ENCODE measurements at places on chromosomes 5 and 9.

DNA sequence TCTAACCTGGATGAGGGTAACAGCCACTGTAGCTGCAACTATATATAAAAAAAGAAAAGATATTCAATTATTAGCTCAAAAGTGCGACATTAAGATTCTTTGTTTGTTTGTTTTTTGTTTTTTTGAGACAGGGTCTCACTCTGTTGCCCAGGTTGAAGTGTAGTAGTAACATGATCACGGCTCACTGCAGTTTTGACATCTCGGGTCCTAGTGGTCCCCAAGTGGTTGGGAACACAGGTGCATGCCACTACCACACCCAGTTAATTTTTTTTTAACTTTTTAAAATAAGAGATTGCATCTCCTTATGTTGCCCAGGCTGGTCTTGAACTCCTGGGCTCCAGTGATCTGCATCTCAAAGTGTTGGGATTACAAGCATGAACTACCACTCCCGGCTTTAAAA lies 61.8 kb downstream of the MEF2C start:
- no peak for DNase-seq

DNA sequence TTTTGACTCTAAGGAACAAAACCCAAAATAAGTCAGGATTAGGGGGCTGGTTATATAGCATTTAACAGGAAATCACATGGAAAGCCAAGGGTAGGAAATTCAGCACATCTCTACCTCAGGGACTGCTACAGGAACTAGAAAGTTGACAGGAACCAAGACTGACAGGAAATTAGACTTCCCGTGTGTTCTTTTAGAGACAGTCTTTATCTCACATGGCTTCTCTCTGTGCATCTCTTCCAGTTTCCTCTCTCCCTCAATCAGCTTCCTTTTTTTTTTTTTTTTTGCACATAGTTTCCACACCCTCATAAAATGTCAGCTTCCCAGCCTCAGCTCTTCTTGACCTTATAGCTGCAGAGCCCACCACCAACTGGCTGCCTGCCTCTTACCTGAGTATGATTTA lies 4.8 kb downstream of the RECK start:
- no peak for DNase-seq

- DNase-seq, result no peak
Measured at GRCh38 chr5:17373406-17373805, 124.6 kb upstream of the TAF11L2 start.

GRCh38 chr9:91036356-91036755 lies 234.7 kb downstream of the SYK start:
- no peak for DNase-seq

DNA sequence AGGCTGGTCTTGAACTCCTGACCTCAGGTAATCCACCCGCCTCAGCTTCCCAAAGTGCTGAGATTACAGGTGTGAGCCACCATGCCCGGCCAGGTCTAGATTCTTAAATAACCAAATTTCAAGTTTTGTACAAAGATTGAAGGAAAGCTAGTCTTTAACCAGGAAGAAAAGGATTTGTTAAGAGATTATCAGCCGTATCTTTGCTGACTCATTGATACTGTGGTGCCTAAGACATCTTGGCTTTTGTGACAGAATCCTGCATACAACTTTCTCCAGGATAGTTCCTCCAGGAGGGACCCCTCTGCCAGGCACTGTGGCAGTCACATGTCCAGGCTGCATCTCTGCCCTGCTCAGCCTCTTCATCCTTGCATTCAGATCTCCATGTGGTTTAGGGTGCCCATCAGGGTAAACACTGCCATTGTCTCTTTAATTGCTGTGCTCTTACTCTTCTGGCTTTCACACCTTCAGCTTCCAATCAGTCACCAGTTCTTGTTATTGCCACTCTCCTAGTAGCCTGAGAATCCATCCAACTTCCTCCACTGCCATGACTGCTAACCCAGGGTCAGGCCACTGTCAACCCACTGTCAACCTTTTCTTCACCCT lies 10.0 kb downstream of the MAP3K1 start:
- no peak for DNase-seq

GRCh38 chr5:151083081-151083676 lies 2.3 kb upstream of the TNIP1 start:
- DNase-seq, result peak; percentile 68

- peak; percentile 10 for DNase-seq
Measured at GRCh38 chr5:9544502-9545135, 1.3 kb downstream of the SEMA5A start.

DNA sequence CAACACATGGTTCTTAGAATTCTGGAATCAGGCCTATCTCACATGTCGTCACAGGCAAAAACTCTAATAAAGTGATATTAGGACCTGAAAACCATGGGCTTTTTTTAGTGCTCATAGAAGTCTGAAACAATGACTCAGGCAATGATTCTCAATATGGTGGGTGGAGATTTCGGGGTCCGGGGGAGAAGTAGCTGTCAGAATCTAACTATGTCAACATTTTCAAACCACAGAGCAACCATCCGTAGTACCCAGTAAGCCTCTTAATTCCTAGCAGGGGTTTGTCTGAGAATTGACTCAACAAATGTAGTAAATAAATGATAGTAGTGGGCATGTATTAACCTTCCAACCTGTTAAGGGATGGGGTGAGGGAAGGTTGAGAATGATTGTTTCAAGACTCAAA lies 2.6 kb downstream of the AMACR start:
- no peak for DNase-seq

Data from stimulated activated CD4-positive, alpha-beta T cell treated with anti-CD3 and anti-CD28 coated beads, Interleukin-2, amount 100 ng/mL, for 4 hours (primary cell).